ENCODE measurements at places on chromosomes 7 and 10. TPM values are rescaled to one million over a fixed set of nuclear protein-coding genes. Genes with fewer than 3 reads are reported as not detected.

The TRIM50 gene
- total RNA-seq: not detected

The SFTPD gene
- total RNA-seq: not detected

The XRCC2 gene
- total RNA-seq: 8.5 TPM

The FERD3L gene
- not detected for total RNA-seq

The GSTO2 gene
- total RNA-seq: 0.95 TPM

The TEX36 gene
- not detected for total RNA-seq

The TSPAN13 gene
- total RNA-seq: 42.2 TPM

The TRAPPC14 gene
- 24.0 TPM for total RNA-seq

The CWF19L1 gene
- 30.3 TPM for total RNA-seq

The WIPF3 gene
- not detected for total RNA-seq

The IFIT1B gene
- not detected for total RNA-seq

The ZNF365 gene
- 2.9 TPM for total RNA-seq

The UTF1 gene
- not detected for total RNA-seq

The SLC25A28 gene
- 32.6 TPM for total RNA-seq

The HIPK2 gene
- total RNA-seq: 40.3 TPM

The PNLIPRP2 gene
- total RNA-seq: not detected

The TMEM176A gene
- not detected for total RNA-seq

The GNAT3 gene
- not detected for total RNA-seq

The PNLIP gene
- total RNA-seq: not detected
